Right ventricle myocardium inferior (tissue), 1 donor: ENCODE measurements at places on chromosomes 13 and 19.

DNA sequence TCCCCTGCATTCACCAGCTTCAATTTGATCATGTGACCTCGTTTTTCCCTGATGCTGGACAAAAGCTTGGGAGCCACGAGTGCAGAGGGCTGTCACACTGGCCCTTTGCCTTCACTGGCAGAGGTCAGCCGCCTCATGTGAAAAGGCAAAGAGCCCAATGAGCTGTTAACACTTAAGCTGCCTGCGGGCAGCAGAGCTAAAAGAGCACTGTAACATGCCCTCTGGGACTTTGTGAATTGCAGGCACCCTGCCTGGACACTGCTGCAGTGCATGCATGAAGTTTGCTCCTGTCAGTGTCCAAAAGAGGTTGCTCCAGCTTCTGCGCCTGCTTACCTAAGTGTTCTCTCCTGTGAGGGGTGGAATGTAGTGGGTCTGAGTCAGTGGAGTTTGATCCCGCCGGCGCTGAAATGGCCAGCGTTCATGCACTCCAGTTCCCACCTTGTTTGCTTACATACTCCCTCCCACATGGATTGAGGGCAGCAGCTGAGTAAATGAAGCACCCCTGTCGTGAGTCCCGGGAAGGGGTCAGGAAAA lies 193.7 kb downstream of the RFC3 start:
- peak; percentile 59 for DNase-seq

- peak; percentile 87 for DNase-seq
Measured at GRCh38 chr13:57629821-57630235, 1.7 kb upstream of the PCDH17 start.

DNA sequence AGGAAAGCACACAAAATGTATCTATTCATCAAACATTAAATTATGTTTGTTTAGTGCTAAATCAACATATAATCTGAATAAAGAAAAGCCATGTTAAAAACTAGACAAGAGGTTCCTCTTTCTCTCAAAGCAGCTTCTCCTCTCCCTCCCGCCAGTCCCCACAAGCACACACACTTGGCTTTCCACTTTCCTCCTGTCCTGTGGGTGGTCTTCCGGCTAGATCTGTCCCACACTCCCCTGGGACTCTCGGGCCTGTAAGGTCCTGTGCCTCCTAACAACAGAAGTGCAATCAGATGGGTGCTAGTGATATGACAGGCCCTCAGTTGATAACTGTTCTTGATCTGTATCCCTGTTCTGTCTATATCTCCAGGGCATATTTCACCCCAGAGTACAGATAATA lies 45.6 kb upstream of the RAP2A start:
- no peak for DNase-seq

DNA sequence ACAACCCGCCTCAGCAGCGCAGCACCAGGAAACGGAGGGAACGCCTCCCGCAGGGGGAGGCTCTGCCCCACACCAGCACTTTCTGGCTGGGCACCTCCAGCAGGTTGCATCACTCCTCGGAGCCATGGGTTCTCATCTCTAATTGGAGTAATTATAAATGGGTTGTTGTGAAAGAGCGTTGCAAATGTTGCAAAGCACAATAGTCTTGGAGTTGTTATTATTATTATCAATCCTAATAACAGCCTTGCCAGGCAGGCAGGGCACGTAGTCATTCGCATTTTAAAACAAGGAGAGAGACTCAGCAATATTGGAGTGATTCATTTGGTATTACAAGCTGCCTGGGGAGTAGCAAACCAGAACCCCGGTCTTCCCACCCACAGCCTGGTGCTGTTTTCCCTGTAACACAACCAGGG lies 108.6 kb upstream of the GJB6 start:
- DNase-seq = no peak

DNA sequence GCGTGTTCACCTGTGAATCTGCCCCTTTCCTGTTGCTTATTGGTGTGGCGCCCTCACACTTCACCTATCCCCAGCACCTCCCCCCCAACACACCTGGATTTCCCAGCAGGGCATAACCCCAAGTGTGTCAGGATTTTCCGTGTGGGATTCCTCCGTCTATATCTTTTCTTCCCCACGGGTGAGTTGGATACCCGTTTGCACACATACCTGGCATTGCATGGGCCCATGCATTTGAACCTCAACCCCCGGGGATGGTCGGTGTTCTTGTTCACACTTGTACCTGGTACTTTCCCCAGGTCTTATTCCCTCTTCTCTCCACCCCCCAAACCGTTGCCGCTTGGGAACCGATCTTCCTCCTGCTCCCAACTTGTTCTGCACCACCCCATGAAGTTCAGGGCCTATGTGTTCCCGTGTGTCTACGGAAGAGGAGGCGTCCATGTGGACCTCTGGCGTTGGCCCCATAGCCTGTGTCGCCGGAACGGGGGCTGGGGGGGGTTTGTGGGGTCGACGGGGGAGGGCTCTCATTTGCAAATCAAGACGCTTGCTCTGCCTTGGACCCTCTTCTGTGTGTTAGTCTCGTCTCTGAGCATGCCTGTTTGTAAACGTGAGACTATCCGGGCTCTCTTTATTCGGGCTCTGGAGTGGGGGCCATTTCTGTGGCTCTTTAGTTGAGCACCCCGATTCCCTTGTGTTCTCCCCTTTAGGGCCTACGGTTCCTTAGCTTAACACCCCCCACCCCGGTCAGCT lies 1.7 kb downstream of the PRR12 start:
- DNase-seq = no peak

DNA sequence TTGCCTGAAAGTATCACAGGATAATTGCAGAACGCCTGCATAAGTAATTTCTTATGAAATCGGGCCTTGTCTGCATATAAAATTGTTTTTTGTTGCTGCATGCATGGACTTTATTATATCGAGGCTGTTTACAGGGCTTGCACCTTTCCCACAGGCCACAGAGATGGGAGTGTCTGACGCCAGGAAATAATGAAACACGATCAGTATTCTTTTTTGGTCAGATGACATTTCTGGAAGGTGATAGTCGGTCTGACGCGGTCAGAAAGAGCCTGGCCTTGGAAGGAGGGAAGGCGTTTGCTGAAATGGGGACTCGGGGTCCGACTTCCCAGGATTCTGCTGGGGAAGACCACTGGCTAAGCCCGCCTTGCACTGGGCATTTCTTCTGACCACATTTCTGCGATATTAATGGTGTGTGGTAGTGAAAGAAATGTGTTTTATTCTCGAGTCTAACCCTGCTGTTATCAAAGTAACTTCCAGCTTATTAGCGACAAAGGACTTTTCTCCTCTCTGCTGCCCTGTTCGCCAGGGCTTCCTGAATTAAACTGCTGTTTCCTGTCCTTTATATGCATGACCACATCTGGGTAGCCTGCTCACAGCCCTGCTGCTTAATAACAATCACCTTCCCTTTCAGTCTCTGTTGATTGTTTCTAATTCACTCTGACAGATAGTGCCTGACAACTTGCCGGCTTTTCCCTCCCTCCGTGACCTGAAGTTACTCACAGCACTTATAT lies 11.6 kb upstream of the ZNF536 start:
- no peak for DNase-seq

- peak; percentile 88 for DNase-seq
Measured at GRCh38 chr19:6056801-6057650, 53.3 kb downstream of the RFX2 start.

GRCh38 chr19:7775761-7776160 lies 12.7 kb downstream of the CLEC4M start:
- DNase-seq = no peak

DNA sequence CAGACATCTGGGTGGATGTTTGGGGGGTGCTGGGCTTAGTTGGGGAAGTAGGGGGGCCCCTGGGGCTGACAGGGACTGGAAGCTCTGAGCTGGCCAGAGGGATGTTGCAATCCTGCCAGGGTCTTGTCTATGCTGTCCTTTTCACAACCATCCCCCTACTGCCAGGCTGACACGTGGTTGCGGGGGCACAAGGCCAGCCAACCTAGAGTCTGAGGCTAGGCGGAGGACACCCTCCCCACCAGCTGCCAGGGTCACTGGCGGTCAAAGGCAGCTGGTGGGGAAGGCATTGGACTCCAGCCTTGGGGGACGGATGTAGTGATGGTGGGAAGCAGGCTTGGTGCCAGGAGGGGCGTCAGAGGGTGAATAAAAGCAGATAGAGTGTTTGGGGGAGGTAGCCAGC lies 1.6 kb upstream of the APOC1 start:
- DNase-seq = peak; percentile 52

- DNase-seq = no peak
Measured at GRCh38 chr13:94673851-94674250, 38.5 kb downstream of the SOX21 start.

- DNase-seq = no peak
Measured at GRCh38 chr13:38582133-38582532, 104.7 kb upstream of the FREM2 start.

- no peak for DNase-seq
Measured at GRCh38 chr13:60174113-60174512, 10.4 kb upstream of the DIAPH3 start.

GRCh38 chr13:107531816-107532215 lies 683.5 kb downstream of the LIG4 start:
- DNase-seq = no peak

GRCh38 chr13:111902726-111903125 lies 164.2 kb upstream of the SOX1 start:
- no peak for DNase-seq

GRCh38 chr13:51058461-51059167 lies 52.5 kb downstream of the C13orf42 start:
- DNase-seq = no peak
